ENCODE measurements at places on chromosomes 7 and 10.

GRCh38 chr7:150620617-150621371, 11.4 kb downstream of the GIMAP6 start:
- no peak for DNase-seq

- no peak for DNase-seq
These were observed 17.9 kb downstream of the PLPP4 start for GRCh38 chr10:120474956-120475355.

GRCh38 chr10:113282564-113282963, 270.3 kb upstream of the HABP2 start:
- no peak for DNase-seq

DNA sequence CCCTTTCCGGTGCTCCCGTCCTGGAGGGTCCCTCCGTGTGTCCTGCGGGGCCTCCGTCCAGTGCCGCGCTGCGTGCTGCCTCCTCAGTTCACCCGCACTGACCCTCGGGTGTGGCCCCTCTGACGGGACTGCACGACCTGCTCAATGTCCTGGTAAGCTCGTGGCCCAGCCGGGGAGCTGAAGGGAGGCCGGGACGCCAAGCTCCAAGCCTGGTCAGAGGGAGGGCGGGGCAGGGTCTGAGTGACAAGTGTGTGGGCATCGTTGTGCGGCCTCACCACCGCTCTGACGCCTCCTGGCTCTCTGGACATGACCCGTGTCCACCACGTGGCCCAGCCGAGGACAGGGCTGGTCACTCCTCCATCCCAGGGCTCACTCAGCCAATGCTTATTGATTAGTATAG, 25.9 kb downstream of the FAM20C start:
- no peak for DNase-seq

GRCh38 chr10:1673568-1674345, 63.6 kb downstream of the ADARB2 start:
- DNase-seq = no peak

- no peak for DNase-seq
These were observed 165.0 kb downstream of the BAMBI start for GRCh38 chr10:28842321-28842720.

DNA sequence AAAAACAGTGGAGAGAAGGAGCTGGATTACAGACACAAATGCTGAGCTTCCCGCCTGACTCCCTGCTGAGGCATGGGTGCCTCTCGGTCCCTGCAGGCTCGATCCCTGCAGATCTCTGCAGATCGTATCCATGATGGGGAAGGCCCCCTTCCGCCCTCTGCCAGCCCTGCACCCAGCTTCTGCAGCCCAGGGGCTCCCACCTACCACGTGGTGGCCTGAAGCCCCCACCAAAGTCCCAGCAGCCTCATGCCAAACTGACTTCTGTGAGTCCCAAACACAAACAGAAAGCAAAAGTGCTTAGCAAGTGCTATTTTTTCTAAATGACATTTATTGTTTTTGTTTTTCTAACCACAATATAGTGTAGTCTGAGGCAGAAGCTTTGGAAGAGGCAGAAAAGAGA, 127.1 kb upstream of the CHST15 start:
- no peak for DNase-seq

- DNase-seq = no peak
These were observed 1.2 kb downstream of the HOXA11 start for GRCh38 chr7:27183682-27184336.

DNA sequence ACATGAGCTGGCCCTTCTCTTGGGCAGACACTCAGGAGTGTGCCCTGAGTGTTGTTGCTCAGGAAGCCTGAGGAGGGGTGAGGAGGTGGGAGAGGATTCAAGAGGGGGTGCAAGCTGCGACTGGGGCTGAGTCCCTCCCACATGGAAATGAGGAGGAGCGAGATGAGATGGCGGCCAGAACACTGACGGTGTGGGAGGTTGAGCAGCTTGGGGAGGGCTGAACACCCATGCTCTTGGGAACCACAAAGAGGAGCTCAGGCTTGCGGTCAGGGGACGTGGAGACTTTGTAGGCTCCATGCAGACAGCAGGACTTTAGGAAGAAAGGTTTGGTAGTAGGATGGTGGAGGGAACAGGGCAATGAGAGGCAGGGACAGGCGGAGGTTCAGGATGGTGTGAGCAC, 163.2 kb upstream of the SHH start:
- no peak for DNase-seq
